Eye (tissue), 1 donor: ENCODE measurements at places on chromosomes 5 and 9.

DNA sequence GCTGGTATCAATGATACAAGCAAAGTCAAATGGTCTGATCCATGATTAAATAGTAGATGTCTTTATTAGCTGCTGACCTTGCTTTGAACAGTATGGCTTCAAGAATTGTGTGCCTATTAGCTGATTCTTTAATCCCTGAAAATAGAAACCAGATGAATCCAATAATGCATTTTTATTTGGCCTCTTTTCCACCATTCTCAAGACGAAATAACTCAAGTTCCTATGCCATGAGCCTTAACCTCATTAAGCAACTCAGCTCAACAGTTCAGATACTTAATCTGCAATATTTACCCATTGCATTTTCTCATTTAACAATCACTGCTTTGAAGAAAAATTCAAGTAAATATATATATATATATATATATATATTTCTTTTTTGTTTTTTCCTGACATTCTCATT lies 588.6 kb upstream of the MEF2C start:
- DNase-seq = no peak

DNA sequence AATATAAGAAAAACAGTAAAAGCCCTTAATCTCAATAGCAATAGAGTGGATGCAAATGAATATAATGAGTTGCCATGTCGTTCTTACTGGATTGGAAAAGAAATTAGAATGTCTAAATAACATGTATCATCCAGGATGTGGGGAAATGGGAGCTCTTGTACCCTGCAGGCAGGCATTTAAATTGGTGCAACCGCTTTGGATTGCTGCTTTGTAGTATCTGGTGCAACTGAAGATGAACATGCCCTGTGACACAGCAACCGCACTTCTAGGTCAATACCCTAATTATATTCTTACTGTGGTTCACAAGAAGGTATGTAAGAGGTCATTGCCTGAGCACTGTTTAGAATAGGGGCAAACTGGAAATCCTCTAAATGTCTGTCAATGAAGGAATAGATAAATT lies 18.9 kb downstream of the MRPS30 start:
- peak; percentile 14 for DNase-seq

- no peak for DNase-seq
Measured at GRCh38 chr5:23257656-23258055, 249.8 kb upstream of the PRDM9 start.

DNA sequence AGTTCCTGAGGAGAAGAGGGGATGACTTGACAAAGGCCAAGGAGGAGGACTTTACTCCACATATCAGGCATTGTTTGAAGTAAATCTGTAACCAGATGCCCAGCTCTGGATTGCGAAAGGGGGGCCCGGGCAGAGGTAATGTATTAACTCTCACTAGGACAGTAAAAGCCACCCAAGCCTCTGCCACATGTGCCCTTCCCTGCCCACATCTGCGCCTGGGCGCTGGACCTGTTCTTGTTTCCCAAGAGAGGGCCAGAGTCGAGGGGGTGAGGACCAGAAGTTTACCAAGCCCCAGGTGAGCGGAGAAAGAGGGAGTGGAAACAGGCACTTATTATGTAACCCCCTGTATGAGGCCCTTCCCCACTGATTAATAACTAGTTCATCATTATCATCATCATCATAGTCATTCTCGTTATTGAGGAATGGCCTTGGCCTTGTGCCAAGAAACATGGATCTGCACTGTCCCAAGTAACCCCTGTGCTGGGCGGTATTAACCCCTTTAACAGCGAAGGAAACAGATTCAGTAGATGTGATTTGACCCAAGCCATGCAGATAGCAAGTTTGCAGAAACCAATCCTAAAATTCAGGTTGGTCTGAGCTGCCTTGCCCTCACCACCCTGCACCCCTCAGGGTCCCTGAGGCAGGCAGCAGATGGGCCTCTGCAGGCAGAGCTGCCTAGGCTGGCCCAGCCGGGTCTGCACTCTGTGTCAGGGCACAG lies at the start of gene SLC23A1:
TSS of gene SLC23A1 (minus strand) at position 23 of the 718 bp plus-strand sequence. CDS start 44 bp downstream, outside the sequence.
- no peak for DNase-seq

DNA sequence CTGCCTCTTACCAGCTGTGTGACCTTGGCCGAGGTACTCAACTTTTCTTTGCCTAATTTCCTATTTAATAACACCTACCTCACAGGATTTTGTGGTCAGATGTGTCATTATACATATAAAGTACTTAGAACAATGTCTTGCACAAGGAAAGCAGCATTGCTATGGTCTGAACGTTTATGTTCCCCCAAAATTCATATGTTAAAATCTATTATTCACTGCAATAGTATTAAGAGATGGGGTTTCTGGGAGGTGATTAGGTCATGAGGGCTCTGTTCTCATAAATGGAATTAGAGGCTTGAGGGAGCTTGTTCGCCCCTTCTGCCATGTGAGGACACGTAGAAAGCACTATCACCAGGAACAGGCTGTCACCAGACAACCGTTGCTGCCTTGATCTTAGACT lies 10.9 kb upstream of the RNF145 start:
- DNase-seq = no peak

DNA sequence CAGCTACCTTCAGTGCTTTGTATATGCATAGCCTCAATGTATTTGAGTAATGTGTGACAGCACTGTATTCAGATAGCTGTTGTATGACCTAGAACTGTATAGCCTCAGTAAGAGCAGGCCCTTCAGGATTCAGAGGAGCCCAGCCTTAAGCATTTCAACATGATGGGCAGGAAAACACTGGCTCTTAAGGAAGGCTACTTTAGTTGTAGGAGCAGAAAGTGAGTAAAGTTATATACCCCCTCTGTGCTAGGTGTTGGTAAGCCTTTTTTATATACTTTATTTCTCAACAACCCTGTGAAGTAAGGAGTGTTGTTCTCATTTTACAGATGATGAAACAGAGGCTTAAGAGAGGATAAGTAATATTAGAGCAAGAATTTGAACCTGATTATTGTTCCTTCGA lies 1.5 kb upstream of the GPR21 start:
- DNase-seq = no peak
